ENCODE measurements at places on chromosomes 4 and X.

- DNase-seq, result no peak
Measured at GRCh38 chrX:120719622-120720021, 89.8 kb upstream of the C1GALT1C1 start.

DNA sequence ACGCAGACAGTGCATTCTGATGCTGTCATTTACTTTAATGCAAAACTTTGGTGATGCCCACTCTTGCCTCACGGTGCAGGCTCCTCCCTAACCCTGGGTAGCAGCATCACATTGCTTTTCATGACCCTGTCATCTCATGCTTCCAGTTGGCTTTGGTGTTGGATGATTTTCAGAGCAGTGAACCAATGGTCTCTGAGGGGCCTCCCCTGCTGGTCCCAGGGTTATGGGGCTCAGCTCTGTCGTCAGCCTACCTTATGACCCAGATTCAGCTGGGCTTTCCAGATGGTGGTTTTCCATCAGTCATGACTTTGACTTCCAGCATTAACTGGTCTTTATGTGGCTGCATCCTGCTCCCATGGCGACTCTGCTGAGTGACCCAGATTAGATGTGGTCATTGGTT lies 56.0 kb downstream of the NOP14 start:
- no peak for DNase-seq

DNA sequence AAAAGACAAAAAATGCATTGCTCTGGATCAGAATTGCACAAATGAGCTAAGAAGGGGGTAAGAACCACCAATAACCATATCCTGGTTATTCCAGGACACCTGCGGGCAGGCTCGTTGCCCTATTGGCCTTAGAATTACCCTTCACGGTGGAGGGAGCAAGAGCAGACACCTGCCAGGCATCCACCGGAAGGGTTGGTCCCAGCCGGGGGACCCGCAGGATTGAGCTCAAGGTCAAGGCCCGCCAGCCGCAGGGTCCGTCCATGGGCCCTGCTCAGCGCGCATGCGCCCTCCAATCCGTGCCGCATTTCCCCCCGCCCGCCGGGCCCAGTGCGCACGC lies 575 bp downstream of the SLC25A6 start:
- DNase-seq, result no peak

DNA sequence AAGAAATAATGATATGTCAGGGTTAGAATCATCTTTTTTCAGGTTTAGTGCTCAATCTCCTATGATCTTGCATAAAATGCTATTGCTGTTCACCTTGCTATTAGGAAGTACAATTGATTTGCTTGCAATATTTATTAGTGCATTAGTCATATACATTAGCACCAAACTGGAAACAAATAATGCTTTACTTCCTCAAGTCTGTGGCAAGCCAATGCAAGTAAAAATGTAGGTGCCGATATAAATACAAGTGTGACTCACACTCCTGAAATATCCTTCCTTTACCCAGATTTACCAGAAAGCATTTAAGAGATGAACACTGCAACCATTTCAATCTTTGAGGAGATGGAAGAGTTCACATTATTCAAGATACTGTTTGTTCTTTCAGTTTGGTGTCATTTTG lies 1487.7 kb upstream of the ADGRL3 start:
- DNase-seq, result no peak

- DNase-seq, result peak; percentile 46
Measured at GRCh38 chrX:15973299-15973698, 118.7 kb upstream of the AP1S2 start.

DNA sequence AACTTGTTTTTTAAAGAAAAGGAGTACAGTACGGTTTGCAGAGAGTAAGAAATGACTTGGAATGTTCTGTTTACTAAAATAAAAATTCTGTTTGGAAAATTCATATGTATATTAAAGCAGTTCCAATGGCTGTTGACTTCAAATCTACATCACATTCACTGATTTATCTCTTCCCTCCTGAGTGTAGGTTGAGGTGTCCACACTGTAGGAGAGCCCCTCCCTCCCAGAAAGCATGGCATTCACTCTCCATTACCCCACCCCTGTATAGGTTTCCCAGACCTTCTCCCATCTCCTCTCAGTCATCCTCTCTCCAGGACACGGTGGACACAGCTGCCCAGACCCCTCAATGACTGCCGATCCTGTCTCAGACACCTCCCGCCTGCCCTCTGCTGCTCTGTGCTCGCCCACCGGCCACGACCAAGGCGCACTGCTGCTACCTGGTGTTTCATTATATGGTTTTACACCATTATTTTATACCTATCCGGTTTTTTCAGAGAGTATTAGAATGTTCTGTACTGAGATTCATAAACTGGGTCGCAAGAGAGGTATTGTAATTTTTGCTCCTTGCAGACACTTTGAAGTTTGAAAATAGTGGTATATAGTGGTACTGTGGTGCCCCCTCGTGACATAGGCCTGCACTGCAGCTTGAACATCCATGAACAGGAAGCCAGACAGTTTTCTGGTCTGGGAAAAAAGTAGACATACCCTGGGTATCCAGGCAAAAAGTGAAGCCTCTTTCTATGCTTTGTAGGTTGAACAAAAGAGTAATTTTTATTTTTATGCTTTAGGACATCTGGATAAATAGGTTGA lies 38.8 kb upstream of the BEX4 start:
- DNase-seq, result peak; percentile 39

DNA sequence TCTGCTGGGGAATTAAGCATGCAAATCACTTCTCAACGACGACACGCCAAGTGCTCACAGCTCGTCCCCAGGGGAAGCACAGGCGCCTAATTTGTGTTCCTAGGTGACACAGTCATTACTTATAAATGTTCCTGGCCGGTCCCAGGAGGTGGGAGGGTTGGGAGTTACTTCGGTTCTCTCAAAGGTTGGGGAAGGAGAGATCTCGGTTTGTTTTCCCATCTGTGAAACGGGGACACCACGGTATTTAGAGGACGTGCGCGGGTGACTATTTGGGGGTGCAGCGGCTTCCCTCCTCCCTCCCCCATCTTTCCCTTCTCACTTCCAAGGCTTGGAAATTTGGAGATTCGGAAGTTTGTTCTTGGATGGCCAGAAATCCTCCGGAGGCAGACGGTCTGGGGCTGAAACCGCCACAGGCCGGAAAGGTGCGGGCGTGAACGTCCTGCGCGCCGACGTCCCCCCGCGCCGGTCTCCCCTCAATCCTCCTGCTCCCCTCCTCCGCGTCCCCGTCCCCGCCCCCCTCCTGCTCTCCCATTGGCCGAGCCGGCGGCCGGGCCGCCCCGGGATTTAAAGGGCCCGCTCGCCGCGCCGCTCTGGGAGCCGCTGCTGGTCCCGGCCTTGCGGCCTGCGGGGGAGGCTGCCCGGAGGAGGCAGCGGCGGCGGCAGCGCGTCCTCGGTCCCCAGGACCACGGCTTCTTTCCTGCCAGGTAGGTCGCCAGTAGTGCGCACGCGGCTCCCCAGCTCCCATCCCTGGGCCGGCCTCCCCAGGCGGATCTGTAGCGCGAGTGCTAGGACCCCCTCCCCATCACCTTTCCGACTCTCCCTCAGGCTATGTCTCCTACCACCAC lies at the start of gene PORCN:
Gene PORCN, plus strand, starts transcription at position 593 of the 845 bp plus-strand sequence. CDS start 829 bp downstream, outside the sequence.
- DNase-seq, result peak; percentile 33

DNA sequence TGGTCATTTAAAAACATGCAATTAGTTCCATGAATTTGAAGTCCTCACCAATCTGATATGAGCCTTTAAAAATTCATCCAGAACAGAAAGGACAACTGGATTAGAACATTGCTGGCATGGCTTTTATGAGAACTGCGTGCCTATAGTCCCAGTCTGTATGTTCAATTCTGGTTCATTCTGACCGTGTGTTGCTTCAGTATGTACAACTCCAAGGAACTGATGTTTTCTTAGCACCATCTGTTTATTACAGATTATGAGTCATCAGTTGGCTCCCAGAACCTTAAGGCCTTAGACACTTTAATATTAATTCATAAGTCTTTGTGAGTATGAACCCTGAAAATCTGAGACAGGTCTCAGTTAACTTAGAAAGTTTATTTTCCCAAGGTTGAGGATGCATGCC lies 115.0 kb downstream of the CEP44 start:
- DNase-seq, result no peak

DNA sequence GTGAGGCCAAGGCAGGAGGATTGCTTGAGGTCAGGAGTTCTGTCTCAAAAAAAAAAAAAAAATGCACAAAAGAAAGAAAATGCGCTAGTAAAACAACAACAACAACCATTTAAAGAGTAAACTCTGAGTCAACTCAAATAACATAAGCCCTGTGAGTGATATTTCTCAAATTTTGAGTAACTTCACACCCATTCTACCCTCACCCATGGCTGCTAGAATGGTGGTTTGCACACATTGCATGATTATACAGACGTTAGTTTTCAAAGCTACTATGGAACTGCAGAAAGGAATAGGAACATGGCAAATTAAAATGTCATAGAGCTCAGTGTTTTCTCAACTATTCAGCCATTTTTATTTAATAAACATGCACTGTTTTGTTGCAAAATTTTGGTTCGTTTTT lies 145.9 kb downstream of the OPHN1 start:
- no peak for DNase-seq

- no peak for DNase-seq
Measured at GRCh38 chrX:3037218-3037617, 4.1 kb upstream of the ARSF start.

DNA sequence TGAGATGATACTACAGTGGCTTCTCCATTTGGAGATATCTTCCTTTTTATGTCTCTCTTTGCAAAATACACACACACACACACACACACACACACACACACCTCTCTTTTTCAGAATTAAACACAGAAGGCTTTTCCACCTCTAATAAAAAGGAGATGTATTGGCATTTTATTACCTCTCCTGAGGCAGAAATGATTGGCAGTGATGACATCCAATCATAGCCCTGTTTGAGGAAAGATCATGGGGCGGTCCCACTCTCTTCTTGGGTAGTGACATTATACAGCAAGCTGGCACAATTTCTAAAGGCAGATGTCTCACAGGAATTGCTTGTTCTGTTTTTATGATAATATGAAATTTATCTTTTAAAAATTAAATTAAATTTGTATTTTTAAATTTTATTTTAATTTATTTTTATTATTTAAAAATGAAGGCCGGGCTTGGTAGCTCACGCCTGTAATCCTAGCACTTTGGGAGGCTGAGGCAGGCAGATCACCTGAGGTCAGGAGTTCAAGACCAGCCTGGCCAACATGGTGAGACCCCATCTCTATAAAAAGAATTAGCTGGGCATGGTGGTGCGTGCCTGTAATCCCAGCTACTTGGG lies 15.6 kb downstream of the CHRNA9 start:
- no peak for DNase-seq

Measured in AML-193 (cell line).